ENCODE measurements at places on chromosomes 5 and 9.

- no peak for DNase-seq
These were observed 122.9 kb upstream of the OSMR start for GRCh38 chr5:38722918-38723317.

GRCh38 chr5:64149268-64149667, 16.4 kb upstream of the RNF180 start:
- DNase-seq: no peak

GRCh38 chr5:170551076-170551475, 47.3 kb downstream of the KCNIP1 start:
- no peak for DNase-seq

DNA sequence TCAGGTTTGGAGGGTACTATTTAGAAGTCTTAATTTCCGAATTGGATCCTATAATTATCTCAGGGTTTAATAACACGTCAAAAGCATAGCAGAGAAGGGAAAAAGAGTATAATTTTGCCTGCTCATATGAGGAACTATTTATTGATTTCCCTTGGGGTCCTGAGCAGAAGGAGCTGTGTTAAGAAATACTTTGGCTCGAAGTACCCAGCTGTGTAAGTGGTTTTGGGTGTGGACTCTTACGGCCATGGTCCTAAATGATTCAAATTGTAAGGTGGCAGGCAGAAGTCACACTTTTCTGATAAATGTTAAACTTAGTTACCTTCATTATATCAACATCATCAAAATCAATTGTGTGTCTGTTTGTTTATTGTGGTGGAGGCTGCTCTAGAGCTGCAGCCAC, 190.4 kb downstream of the MTRR start:
- DNase-seq: no peak

- DNase-seq: no peak
These were observed 281.5 kb downstream of the EFNA5 start for GRCh38 chr5:107389130-107389774.

DNA sequence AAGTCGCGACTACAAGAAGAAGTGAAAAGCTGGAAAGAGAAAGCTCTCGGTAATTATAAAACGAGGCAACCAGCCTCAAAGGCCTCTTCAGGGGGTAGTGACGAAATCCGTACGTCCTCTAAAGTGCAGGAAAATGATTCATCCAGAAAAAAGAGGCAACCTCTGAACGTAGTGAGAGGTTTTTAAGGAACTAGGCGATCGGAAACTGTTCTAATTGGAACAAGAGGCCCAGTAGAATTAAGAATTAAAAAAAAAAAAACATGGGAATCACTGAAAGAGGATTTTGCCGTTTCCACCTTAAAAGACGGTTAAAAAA, 1.0 kb downstream of the CSNK1A1 start:
- no peak for DNase-seq

- DNase-seq: no peak
These were observed 1.1 kb downstream of the ARL10 start for GRCh38 chr5:176366232-176366894.

- no peak for DNase-seq
These were observed 41.3 kb downstream of the AP3B1 start for GRCh38 chr5:78253201-78253600.

DNA sequence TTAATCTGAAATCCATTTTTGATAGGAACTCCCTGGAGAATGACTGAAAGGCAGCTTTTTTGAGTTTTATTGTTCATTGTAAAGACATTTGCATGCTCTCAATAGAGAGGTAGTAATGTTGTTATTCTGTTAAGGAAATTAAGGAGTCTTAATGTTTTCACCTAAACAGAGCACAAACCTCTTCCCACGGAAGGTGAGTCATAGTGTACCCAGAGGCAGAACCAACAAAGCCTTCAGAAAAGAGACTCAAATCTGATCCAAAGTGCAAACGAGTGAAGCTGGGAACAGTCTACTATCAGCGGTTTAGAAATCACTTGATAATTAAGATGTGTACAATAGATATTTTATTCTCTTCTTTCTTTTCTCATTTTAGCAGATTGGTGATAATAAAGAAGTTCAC, 470.5 kb downstream of the PLK2 start:
- DNase-seq: no peak

GRCh38 chr5:83744821-83745220, 24.2 kb upstream of the HAPLN1 start:
- no peak for DNase-seq

DNA sequence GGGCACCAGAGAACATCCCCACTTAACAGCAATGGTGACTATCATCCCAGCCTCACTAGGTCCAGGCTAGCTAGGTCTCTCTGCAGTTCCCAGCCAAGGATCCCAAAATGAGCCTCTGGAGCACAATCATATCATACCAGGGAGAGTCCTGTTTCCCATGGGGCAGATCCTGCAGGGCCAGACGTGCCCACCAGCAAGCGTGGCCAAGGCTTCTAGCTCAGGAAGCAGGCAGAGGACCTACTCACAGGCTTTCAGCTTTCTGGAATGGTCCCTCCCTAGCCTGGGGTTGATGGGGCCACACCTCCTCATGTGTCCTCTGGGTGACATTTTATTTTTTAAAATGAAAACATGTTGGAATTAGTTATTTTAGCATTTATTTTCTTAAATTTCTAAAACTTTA, 45.7 kb upstream of the PITX1 start:
- no peak for DNase-seq

- DNase-seq: no peak
These were observed 7.5 kb downstream of the ZNF366 start for GRCh38 chr5:72499730-72500129.

DNA sequence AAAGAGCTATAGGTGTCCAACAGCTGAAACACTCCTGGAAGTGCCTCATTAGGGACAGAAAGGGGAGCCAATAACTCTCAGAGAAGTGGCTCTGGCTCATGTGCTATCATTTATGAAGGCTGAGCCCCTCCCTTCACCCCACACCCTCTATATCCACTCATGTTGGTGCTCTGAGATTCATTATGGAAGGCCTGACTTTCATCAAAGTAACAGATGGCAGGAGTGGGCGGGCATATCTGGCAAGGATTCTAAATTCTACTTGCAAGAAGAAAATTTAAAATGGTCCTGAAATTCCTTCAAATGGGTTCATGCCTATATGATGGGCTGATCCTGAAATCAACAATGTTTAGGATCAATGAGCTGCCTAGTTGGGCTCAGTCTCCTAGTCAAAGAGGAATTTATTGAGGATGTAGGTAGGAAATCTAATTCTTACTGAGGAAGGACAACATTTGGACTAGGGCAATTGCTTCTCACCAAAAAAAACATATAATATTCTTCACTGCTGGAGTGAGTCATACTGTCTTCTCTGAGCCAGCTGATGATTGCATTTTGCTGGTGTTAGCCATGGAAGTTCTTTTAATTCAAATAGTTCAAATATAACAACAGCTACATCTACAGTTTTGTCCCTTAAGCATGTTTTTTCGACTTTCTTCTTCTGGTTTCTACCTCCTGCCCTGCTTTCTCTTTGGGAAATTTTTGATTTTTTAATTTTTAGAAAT, 23.5 kb downstream of the NMRK1 start:
- DNase-seq: no peak

DNA sequence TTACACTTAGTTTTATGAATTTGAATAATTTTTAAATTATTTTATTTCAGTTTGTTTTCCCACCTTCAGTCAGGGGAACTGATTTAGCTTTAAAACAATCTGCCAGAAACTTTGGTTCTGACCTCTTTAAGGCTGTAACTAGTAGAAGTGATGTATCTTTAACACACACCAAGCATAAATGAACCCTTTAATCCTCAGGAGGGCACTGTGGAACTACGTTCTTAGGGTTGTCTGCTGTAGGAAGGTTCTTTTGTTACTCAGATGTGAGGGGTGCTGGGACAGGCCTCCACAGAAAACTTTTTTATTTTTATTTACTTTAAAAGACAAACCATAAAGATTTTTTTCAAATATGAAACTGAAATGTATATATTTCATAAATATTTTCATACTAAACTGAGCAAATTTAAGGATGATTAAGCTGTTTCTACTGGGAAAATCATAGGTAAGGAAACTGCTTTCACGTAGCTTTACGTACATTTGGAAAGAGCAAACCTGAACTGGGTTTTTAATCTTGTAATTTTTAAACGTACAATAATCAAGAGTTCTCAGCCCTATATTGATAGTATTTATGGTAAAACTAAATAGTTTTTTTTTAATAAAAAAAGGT, 5.3 kb downstream of the KLF4 start:
- DNase-seq: no peak

- DNase-seq: no peak
These were observed 205.4 kb downstream of the SNX18 start for GRCh38 chr5:54722846-54723433.

- no peak for DNase-seq
These were observed at the start of gene SEMA4D for GRCh38 chr9:89497978-89498851. Gene SEMA4D (minus strand): TSS chr9:89498113. CDS start chr9:89405456, 92,657 bp downstream.

DNA sequence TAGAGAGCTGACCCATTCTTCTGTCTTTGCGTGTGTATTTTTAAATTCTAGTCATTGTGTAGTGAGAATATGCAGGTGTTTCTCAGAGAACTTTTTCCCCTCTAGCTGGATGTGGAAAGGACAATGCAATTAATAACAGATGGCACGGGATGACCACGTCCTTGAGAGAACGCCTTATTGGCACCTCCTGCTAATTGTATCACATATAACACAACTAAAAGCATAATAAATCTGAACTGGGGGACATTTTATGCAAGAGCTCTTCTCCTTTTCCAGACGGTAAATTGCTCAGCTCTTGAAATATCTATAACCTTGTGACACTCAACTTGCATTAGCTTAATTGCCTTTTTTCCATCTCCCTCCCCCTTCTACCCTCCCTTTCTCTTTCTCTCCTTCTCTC, 62.9 kb upstream of the IZUMO3 start:
- no peak for DNase-seq

GRCh38 chr5:100182402-100182801, 352.8 kb upstream of the FAM174A start:
- DNase-seq: no peak

GRCh38 chr9:14412775-14413174, 98.8 kb upstream of the NFIB start:
- DNase-seq: no peak

- DNase-seq: no peak
These were observed 38.3 kb upstream of the ZFYVE16 start for GRCh38 chr5:80369521-80369920.

- DNase-seq: no peak
These were observed 148.2 kb downstream of the FBXL17 start for GRCh38 chr5:108233617-108234155.

DNA sequence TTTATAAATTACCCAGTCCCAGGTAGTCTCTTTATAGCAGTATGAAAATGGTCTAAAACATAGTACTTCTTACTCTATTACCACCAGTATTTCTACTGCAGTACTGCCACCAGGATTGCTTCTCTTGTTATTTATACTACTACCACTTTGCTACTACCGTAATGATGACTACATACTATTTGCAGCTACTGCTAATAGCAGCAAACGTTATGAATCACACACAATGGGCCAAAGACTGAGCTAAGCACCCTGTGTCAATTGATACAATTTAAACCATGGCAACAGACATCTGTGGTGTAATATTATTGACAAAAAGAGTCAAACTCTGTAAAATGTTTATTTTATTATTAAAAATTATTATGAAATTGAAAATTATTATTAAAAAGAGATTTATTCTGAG, 15.3 kb upstream of the KIF12 start:
- DNase-seq: no peak

DNA sequence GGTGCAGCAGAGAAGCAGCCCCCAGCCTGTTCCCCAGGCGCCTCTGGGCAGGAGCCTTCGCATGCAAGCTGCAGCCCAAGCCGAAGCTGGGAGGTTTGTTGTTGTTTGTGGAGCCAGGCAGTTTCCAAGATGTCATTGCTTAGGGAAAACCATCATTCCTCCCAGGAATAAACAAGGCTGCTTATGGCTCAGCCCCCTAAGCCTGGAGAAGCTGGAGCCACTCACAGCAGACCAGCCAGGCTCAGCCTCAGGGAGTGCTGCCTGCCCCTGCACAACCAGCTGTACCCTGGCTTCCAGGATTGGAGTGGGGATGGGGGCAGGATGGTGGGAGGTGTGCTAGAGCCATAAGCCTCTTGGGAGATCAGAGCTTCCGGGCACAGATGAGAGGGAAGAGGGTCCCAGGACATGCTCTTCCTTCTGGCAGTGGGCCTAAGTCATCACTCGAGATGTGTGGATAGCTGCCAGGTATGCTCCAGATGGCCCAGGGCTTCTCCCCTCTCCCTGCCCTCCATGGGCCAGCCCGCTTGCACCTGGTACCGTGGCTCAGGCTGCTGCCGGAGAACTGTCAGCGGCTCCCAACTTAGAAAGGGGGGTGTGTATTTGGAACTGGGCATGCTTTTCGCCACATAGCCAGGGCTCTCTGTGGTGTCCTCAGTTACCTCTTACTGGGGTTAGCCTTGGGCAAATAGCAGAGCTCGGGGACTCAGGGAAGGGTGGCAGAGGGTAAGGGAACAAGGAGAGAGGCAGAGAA, 105.2 kb downstream of the RGS3 start:
- DNase-seq: no peak

- DNase-seq: no peak
These were observed 213.3 kb downstream of the TSSK1B start for GRCh38 chr5:113221294-113222176.

DNA sequence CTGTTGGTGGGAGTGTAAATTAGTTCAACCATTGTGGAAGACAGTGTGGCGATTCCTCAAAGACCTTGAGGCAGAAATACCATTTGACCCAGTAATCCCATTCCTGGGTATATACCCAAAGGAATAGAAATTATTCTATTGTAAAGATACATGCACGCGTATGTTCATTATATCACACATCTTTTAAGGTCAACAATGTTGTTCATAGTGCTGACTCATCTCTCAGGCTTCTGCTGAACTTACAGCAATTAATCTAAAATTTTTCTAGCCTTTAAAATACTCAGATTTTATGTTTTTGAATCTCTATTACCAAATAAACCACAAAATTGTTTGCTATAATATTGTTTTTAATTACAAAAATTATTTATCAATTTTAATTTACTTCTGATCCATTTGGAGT, 38.8 kb upstream of the ZNF618 start:
- no peak for DNase-seq

- DNase-seq: no peak
These were observed 286.9 kb upstream of the ATP10B start for GRCh38 chr5:161138751-161139455.

- DNase-seq: no peak
These were observed 25.6 kb downstream of the NRG2 start for GRCh38 chr5:140017397-140018095.

- DNase-seq: no peak
These were observed 32.4 kb upstream of the CDK20 start for GRCh38 chr9:88006511-88007290.

DNA sequence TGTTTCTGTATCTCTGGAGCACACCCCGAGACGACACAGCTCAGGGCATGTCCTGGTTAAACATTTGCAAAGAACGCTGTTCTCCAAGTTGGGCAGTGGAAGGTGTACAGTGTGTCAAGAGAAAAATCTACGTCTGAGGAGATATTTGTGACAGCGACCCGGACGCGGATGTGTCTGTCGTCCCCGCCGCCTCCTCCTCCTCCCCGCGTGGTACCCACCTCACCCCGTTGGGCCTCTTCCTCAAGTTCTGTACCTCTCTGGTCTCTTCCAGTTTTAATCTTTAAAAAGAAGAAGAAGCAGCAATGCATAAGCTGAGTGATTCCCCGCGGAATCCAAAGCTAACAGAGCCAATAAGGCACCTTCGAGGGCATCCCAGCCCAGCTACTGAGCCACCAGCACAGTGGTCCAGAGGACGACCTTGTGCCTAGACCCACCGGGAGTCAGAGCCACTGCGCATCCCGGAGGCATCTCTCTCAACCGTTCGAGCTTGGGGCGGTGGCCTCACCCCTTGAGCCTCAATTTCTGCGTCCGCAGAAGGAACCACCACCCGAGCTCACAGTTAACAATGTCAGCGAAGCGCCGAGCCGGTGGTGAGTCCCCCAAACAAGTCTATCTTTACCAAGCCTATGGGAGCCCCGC, 467 bp downstream of the C9orf78 start:
- no peak for DNase-seq
